ENCODE measurements at places on chromosomes 11 and 22.

DNA sequence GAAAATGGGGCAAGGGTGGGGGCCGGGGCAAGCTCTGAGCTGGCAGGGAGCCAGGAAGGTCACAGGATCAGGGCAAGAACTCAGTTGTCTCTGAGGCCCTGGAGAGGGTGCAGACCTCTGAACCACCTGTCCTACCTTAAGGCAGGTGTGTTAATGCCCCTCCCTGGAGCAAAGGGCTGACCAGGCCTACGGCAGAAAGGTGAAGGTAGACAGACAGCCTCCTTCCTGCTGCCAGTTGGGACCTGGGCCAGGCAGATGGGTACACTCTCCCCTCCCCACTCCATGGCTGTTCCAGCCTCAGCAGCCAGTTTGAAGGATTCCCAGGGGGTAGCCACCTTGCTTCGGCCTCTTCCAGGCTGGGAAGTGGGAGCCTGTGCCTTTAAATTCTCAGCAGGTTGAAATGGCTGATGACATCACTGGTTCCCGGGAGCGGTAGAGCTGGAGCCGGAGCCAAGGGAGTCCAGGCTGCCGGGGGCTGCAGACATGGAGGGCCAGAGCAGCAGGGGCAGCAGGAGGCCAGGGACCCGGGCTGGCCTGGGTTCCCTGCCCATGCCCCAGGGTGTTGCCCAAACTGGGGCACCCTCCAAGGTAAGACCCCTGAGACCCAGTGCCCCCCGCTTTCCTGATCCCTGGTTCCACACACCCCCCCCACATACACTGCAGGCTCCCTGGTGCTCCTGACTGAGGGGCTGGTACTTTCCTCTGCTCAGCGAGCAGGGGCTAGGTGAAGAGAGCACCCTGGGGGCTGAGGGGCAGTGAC is at the start of gene INPP5J:
TSS of gene INPP5J (plus strand) at position 435 of the 760 bp plus-strand sequence. CDS start at position 484, 49 bp downstream.
- DNase-seq, result no peak

DNA sequence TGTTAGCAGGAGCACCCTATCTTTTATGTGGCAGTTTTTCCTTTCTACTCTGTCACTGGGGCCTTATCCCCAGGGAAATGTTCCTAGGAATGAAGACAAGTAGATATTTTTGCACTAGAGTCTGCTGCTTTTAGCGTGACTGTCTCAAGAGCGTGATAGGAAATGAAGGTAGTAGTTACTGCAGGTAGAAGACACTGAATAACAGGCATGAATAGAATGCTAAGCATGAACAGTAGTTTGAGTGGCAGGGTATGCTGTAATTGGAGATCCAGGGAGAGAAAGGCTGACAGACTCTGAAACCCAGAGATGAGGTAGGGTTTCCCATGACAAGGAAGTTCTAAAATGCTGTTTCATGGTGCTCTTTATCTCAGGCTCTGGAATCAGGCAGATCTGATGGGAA is 475.1 kb downstream of the NELL1 start:
- no peak for DNase-seq

- DNase-seq, result no peak
These were observed 255.1 kb upstream of the B3GAT1 start for GRCh38 chr11:134667175-134667500.

DNA sequence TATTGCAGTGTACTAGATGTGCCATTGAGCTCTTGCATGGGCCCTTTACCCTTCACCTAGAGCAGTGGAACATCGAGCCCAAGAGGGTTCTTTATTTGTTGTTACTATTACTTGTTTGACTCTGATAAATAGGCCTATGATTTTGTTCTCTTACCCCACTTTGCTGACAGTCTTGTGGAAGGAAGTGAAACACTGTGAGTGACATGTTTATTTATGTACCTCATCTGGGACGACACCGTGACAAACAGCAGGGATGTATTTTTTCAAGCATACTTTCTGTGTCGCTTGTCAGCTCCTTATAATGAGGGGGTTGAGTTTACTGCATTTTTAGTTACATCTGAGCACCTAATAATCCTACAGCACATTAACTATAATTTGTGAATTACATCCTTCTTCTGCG is 1010.3 kb upstream of the TENM4 start:
- no peak for DNase-seq

GRCh38 chr11:133243832-133244231 is 288.5 kb downstream of the OPCML start:
- no peak for DNase-seq
